Upper lobe of right lung (tissue), 1 donor: ENCODE measurements at places on chromosomes 12 and 14. TPM values are rescaled to one million over a fixed set of nuclear protein-coding genes. Genes with fewer than 3 reads are reported as not detected.

Gene ANKS1B
- 5.3 TPM for total RNA-seq

Gene TAS2R46
- 1.3 TPM for total RNA-seq

DNA sequence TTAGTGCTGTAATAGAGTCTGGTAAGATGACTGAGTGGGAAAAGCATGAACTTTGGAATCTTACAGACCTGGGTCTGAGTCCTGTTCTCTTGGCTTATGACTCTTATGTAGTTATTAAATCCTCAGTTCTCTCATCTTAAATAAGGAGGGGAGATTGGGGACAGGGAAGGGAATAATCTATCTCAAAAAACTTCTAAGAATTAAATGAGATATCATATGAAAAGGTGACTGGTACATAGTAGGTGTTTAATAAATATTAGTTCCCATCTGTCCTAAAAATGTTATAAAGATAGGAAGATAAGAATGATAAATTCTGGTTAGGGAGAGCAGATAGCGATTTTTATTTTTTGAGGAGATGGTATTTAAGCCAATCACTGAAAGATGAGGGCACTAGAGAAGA, 119.1 kb downstream of the INSM2 start:
- no peak for DNase-seq

- DNase-seq: no peak
These were observed 234.9 kb upstream of the PLEKHG7 start for GRCh38 chr12:92467886-92468285.

- no peak for DNase-seq
These were observed 1027.6 kb downstream of the BCL11B start for GRCh38 chr14:98244162-98244948.

- no peak for DNase-seq
These were observed 979.4 kb downstream of the GALC start for GRCh38 chr14:87013583-87013982.
